Inflammatory macrophage treated with lipopolysaccharide for 4 hours (primary cell): ENCODE measurements at places on chromosomes 1 and 21.
A peak's percentile ranks its signal among the peaks of the same experiment; 100 is the strongest.

GRCh38 chr1:53681977-53682685 lies 56.8 kb downstream of the GLIS1 start:
- no peak for DNase-seq

- no peak for DNase-seq
These were observed 6.1 kb upstream of the SLC19A2 start for GRCh38 chr1:169491845-169492281.

DNA sequence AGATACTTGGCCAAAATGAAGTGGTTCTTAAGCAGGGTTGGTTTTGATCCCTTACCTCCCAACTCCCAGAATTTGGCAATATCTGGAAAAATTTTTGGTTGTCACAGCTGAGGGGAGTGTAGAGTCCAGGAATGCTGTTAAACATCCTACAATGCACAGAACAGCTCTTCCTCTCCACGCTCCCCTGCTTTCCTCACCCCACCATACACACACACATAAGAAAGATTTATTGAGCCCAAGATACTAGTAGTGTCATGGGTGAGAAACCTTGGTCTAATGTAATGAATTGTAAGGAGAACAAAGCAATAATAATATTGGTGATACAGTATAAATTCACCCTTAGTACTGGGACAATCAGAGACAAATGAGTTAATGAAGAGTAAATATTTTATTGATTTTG lies 47.8 kb downstream of the ASB17 start:
- DNase-seq = no peak

GRCh38 chr1:161726473-161727255 lies 5.3 kb downstream of the FCRLB start:
- peak; percentile 57 for DNase-seq

DNA sequence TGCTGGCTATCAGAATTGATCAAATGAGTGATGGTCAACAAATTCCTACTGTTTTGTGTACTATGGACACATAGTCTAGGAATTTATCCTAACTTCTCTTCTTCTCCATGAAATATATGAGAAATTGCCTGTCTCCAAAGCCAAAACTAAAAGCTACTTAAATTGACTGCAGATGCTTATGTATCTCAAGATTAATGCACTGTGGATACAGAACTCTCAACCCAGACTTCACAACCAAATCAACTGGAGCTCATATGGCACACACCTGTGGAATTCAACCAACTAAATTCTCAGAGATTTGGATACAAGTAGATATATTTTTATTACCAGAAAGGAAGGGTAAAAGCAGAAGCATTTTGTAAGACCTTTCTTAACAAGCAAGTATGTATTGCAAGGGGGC lies 566.1 kb downstream of the LTN1 start:
- DNase-seq = no peak

GRCh38 chr21:42147386-42148020 lies 71.4 kb upstream of the ABCG1 start:
- DNase-seq = no peak

DNA sequence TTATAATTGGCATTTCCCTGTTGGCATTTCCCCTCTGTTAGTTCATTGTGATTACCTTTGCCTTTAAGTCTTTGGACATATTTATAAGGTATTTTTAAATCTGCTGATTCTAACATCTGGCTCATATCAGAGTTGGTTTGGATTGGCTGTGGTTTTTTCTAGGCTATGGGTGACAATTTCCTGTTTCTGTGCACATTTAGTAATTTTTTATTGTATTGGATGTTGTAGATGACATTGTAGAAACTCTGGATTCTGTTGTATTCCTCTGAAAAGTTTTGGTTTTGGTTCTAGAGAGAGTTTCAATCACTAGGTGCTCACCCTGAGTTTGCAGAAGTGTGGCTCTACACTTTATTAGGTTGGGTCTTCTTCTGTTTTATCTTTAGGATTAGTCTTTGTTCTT lies 110.1 kb upstream of the ARHGEF16 start:
- DNase-seq = no peak

DNA sequence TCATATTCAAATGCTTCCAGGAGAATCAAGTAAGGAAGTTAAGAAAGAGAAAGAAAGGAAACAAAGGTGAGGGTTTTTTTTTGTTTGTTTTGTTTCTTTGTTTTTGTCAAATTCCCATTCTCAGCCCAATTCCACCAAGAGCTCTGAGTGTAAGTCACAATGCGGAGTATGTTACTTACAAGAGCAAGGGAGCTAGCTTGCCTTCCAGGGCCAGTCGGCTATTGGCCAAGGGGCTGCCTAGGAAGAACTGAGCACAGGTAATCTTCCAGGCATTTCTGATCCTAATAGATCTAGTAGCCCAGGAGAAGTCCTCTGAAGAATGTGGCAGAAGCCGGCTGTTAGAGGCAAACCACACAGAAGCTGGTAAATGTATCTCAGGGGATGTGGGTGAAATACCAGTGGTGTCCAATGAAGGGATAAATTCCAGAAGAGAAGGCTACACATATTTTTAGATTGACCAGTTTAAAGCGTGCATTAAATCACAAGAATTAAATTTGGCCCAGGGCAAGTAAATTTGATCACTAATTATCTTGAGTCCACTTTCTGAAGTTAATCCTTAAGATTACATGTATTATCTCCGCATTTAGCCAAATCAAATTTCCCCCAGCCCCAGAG lies 239.6 kb upstream of the ADAMTS5 start:
- DNase-seq = no peak

GRCh38 chr1:10540277-10541005 lies 65.7 kb downstream of the PEX14 start:
- no peak for DNase-seq

DNA sequence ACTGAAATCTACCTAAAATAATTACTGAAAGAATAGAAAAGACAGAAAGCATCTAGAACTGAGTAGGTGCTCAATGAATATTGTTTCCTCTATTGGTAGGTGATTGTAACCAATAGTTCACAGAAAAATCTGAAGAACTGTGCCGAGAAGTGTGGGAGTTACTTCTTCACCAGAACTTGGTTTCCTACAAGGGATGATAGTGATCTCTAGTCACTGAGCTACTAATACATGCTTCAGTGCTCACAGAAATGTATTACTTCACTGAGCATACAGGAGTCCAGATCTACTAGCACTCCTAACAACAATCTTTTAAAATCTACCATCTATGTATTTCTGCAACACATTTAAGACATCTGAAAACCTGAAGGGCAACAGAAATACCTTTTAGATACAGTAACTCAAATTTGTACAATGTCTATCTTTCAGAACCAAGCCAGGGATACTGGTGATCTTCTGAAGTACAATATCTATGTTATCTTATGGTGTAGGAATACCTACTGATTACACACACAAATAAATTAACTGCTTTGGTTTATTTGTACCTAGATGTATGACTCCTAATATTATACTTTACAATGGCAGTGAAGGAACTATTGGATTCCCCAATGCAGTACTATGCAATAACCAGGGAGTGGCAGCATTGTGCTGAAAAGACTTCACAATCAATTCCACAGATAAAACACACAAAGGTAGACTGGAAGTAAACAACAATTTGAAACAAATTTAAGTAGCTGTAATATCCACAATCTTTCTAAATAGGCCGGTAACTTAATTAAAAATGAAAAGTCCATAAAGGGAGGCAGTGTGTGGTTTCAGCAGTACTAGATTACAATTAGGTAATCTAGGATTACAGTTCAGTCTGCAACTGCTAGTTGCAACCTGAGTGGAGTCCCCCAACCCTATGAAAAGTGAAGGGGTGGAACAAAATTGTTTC lies 243.0 kb downstream of the SLC45A1 start:
- DNase-seq = peak; percentile 48

DNA sequence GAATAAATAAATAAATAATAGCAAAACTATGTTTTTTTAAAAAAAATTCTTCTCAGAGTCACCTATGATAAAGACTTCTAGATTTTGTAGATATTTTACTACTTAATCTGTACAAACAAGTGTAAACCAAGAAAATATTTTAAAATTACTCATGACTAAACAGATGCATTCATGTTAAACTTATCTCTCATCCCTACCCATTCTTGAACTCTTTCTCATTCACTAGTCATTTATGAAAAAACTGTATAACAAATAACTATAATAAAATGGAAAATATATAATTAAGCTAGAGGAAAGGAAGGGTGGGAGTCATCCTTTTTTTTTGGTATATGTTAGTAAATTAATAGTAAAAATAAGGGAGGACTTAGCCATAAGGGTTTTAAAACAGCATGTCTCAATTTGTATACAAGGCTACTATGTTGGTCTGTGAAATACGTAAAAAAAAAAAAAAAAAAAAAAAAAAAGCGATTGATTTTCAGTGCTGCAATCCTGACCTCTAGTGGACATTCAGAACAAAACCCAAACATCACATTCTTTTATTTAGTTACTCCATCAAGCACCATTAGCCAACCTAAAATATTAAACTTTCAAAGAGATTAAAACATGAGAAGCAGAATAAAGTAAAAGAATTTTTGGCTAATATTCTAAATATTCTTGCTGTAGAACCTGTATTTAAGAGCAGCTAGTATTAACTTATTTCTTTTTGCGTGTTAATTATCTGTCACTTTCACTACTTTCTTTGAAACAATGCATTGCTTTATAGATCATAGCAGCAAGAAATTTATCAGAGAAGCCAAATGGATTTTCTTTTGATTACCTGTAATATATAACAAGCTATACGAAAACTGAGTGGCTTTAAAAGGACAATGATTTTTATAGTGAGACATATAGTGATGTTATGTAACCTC lies 255.8 kb upstream of the CACYBP start:
- peak; percentile 57 for DNase-seq

DNA sequence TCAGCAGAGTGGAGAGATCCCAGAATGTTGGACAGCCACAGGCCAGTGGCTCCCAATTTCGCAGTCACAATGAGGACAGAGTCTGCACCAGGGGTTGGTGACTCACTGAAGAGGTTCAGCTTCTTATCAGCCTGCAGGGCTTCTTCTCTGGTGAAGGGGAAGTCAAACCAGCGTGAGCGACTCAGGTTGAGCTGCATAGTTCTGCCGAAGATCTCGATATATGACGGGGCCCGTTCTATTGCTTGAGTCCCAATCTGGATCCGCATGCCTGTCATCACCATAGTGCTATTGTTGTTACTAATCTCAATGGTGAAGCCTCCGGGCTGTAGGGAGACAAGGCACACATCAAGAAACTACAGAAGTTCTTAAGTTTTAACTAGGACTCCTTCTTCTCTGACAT lies 58.5 kb downstream of the UBR4 start:
- no peak for DNase-seq

GRCh38 chr1:25676488-25676887 lies 59.9 kb downstream of the MAN1C1 start:
- no peak for DNase-seq

DNA sequence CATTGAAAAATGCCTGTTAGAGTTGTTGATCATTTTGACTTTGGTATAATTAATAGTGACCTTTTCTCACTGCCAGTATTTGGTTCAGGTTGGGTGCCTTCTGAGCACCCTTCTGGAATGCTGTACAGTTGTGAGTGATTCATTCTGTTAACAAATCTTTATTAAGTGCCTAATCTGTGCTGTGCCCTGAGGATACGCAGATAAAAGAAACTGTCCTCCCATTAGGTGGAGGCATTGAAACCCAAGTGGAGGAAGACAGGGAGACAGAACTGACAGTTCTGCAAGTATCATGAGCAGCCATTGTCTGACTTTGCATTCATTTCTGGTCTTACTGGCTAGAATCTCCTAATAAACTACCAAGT lies 76.1 kb upstream of the ZNF326 start:
- no peak for DNase-seq

DNA sequence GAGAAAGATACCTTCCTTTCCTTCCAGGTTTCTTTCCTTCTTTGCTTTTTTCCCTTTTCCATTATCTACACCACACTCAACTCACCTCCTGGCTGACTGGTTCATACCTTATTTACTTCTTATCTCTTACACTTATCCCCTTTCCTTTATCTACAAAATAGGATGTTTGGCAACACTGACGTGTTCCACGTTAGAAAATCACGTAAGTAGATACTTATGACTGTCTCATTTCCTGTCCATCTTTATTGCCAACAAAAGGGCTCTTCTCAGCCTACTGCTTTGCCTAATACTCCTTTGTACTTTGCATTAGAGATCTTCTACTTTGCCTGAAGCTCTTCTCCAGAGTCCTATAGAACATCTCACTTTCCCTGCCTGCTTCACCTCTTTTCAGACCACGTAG lies 25.1 kb downstream of the SYNJ1 start:
- DNase-seq = no peak

DNA sequence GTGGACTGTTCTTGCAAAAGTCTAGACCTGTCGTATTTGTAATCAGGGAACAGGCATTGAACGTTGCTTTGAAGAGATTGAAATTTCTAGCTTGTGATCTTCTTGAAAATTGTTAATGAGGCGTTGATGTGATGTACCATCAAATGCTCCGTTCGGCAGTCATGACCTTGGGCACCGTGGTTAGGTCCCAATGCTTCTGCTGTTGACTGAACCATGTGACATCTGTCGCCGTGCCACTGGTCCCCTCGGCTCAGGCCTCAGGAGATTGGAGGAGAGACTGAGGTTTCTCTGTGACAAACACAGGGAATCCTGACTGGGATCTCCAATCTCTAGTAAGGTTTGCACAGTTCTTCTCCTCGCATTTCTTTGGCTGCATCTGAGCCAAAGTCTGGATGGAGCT lies 18.1 kb upstream of the KCNAB2 start:
- peak; percentile 49 for DNase-seq

GRCh38 chr1:245277276-245277675 lies 122.5 kb downstream of the KIF26B start:
- no peak for DNase-seq

- no peak for DNase-seq
These were observed 34.2 kb downstream of the HMCN1 start for GRCh38 chr1:185768371-185768770.

DNA sequence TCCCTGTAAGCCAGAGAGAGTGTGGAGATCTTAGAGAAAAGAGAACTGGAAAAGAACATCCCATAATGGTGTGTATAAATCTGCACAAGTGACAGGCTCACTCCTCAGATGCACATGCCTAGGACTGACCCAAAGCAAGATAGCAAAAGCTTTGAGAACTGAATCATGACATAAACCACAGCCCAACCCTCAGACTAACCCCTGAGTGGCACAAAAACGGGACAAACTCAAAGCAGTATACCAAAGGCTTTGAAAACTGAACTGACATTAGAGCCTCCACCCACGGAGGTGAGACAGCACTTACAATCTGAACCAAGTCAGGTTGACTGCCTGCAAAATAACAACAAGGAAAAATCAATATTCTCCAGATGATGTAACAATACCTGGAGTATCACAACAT lies 70.8 kb downstream of the TIAM1 start:
- DNase-seq = no peak

GRCh38 chr1:183812128-183812527 lies 7.2 kb downstream of the RGL1 start:
- no peak for DNase-seq

DNA sequence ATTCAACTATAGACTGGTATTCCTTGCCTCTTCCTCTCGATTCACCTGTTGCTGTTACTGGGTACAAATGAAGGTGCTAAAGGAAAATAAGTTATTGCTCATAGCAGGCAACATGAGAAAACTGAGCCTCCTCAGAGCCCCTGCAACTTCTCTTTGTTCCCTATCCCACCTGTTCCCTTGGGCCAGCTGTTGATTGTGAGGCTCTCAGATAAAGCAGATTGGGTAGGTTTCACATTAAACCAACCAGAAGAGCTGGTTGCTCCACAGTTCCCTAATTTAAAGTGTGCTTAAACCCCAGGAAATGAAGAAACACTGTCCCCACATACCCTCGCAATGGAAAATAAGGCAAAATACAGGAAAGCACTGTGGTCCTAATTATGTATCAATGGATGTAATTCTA lies 4.8 kb downstream of the DEDD start:
- peak; percentile 26 for DNase-seq

- DNase-seq = no peak
These were observed 72.4 kb downstream of the FH start for GRCh38 chr1:241447031-241447644.
